Activated CD8-positive, alpha-beta memory T cell treated with anti-CD3 and anti-CD28 coated beads, Interleukin-2, amount 10 ng/mL, durations not matched to agents 7 days and 5 days (primary cell): ENCODE measurements at places on chromosomes 2 and 18. TPM values are rescaled to one million over a fixed set of nuclear protein-coding genes. Genes with fewer than 3 reads are reported as not detected.

GRCh38 chr2:70124983-70125480 lies 37.8 kb downstream of the PCBP1 start:
- DNase-seq, result peak; percentile 70

GRCh38 chr2:170878505-170878904 lies 50.5 kb upstream of the GORASP2 start:
- no peak for DNase-seq

GRCh38 chr2:98569915-98570314 lies 38.4 kb downstream of the COA5 start:
- no peak for DNase-seq

DNA sequence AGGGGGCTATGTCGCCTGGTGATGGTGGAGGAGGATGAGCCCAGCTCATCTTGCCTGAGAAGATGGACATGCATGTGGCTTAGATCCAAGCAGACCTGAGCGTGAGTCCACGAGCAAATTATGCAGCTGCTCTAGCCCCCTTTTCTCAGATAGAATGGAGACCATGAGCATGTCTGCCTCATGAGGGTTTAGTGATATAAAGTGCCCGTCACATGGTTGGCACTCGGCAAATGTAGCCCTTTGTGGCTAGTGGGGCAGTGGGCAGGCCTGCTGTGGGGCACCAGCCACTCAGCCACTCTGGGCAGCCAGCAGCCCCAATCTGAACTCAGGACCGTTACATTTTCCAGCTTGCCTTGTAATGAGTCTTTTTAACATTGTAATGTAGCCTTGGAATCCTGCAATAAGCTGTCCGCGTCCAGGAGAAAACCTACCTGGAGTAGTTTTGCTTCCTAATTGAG lies 92.1 kb upstream of the HS6ST1 start:
- peak; percentile 16 for DNase-seq

GRCh38 chr18:42086288-42086687 lies 131.3 kb downstream of the PIK3C3 start:
- DNase-seq, result no peak

DNA sequence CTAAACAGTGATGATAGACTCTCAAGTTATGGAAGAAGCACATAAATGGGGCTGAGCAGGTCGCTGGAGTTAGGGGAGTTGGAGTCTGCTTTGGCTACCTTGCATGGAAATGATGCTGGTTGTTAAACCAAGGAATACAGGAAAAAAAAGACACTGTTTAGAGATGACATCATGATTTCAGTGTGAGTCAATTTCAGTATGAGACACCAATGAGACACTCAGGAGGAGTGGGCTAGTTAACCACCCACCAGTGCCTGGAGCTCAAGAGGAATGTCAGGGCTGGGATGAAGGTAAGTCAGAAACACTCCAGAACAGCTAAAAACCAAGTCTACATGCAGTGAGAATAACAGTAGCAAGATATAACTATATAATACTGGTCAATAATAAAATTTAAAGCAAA lies 303.6 kb downstream of the SOX11 start:
- no peak for DNase-seq

Gene MSGN1
- total RNA-seq, result not detected

Gene NLRC4
- total RNA-seq, result 0.07 TPM

Gene SCN9A
- total RNA-seq, result not detected
